Activated CD4-positive, alpha-beta T cell treated with anti-CD3 and anti-CD28 coated beads, Interleukin-2, amount 10 ng/mL, durations not matched to agents 7 days and 5 days (primary cell): ENCODE measurements at places on chromosomes 6 and 20.

- no peak for DNase-seq
Observed at GRCh38 chr6:170162775-170163404, 128.0 kb downstream of the DLL1 start.

DNA sequence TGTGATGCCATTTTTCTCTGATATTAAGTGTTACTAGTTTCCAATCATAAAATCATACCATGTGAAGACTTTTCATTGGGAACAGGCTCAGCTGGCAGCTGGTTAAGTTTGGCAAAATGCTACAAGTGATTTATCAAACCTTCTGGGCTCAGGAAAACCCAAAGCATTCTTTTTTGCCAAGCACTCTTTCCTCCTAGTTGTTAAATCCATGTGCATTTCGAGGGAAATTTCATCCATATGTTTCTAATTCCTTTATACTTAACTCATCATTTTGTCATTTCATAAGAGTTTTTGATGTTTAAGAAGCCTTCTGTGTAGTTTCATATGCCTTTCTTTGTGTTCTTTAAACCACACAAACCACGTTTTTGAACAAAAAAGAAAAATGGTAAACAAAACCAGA is 217.6 kb upstream of the PDE10A start:
- no peak for DNase-seq

- DNase-seq, result no peak
Observed at GRCh38 chr6:47890326-47890875, 108.6 kb downstream of the OPN5 start.

- peak; percentile 49 for DNase-seq
Observed at GRCh38 chr20:51542571-51543421, at the start of gene NFATC2. Gene NFATC2, minus strand, starts transcription at chr20:51542719. Its CDS starts 220 bp downstream, at chr20:51542499.
